ENCODE measurements at places on chromosomes 4 and X.

GRCh38 chr4:184150102-184150839 is 67.4 kb downstream of the ENPP6 start:
- DNase-seq, result no peak

- DNase-seq, result no peak
These were observed 93.1 kb downstream of the PDLIM5 start for GRCh38 chr4:94544811-94545210.

GRCh38 chr4:11216520-11216919 is 212.2 kb downstream of the HS3ST1 start:
- no peak for DNase-seq

GRCh38 chr4:1090465-1091440 is 22.6 kb downstream of the RNF212 start:
- DNase-seq, result no peak

GRCh38 chr4:30821859-30822612 is 101.9 kb downstream of the PCDH7 start:
- peak; percentile 94 for DNase-seq

DNA sequence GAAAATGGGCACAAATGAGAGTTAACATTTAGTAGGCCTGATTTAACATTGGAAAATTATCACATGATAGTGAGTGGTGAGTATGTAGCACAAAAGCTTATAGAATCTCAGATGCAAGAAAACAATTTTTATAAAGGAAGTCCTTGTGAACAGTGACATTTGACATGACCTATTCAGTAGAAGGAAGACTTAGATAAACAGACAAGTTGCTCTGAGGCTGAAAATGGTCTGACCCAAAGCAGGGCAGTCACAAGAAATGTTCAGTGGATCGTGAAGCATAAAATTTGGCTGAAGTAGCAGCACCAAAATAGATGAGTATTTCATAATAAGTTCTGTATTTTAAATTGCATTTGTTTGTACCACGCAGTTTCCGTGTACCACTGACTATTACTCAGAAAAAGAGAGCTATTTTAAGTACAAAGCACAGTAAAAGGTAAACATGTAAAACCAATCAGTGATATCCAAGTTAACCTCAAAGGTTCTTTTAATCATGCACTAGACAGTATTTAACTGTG is 605.7 kb upstream of the PABPC4L start:
- DNase-seq, result no peak

- DNase-seq, result no peak
These were observed 32.7 kb upstream of the TCEANC start for GRCh38 chrX:13620207-13620606.

DNA sequence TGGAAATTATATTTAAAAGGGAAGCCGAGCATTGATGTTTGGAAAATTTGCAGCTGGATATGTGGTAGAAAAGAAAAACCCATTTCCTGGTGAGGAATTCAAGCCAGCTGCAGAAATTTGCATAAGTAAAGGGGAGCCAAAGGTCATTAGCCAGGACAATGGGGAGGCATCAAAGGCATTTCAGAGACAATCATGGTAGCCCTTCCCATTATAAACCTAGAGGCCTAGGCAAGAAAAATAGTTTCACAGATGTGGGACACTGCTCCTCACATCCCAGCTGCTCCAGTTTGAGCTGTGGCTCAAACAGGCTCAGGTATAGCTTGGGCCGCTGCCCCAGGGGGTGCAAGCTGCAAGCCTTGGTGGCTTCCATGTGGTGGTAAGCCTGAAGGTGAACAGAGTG is 35.8 kb downstream of the NAP1L3 start:
- no peak for DNase-seq

GRCh38 chrX:10198254-10198653 is 41.5 kb downstream of the CLCN4 start:
- no peak for DNase-seq

GRCh38 chr4:154506253-154506652 is 14.7 kb upstream of the DCHS2 start:
- peak; percentile 13 for DNase-seq

DNA sequence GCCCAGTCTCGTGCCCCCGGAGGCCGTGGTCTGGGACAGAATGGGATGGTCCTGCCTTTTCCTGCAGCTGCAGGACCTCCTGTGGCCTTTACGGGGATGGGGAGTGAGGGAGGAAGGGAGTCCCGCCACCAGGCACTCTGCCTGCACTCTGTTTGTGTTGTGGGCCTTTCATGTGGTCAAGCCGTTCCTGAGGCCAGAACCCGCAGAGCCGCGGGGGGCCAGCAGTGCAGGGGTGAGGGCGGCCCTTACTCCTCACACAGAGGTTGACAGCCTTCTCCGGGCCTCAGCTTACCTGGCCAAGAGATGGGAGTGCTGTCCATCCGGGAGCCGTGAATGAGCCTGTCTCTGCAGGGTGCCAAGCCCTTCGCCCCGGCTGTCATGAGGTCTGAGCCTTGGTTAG is 230.7 kb downstream of the AFAP1 start:
- no peak for DNase-seq

- DNase-seq, result no peak
These were observed 56.8 kb downstream of the ARHGAP24 start for GRCh38 chr4:85531560-85532341.

GRCh38 chr4:42237451-42237850 is 85.0 kb upstream of the BEND4 start:
- no peak for DNase-seq

DNA sequence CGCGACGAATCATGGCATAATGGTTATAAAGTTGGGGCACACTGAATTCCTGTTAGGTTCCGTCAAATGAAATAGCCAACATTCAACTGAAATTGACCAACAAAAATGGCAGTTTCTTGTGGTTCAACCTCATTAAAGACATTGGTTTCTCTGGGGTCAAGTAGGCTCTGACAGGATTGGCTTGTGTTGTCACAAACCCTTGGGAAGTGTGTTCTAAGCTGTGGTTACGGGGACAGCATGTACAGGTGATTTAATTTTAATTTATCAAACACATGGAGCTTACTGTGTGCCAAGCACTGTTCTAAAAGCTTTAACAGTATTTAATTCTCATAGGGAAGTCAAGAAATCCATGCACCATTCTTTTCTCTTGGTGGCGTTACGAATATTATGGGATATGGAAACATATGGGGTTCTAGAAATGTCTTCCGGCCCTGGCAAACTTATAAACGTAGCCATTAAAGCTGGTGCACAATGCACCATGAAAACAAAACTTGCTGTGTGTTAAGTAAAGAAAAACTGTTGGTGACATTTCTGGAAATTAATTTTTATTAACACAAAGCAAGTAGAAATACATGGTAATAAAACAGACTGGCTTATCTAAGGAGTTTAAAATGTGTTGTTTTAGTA is 891 bp downstream of the XK start:
- DNase-seq, result no peak

DNA sequence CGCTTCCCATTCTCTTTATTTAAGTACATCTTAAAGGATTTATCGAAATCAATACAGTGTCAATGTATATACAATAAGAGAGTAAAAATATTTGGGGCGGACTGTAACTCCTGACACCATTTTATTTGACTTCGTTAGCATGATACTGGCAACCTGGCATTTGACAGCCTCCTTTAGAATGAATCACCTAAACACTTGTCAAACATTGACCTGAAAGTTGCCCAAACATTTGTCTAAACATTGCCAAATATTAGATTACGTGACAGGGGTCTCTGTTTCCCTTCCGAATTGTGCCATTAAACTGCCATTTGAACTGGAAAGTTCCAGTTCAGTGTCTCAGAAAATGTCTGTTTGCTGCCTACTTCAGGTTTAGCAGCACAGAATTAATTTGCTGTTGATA is 20.8 kb upstream of the FAM9A start:
- no peak for DNase-seq

GRCh38 chr4:181181331-181181730 is 1061.9 kb upstream of the TENM3 start:
- no peak for DNase-seq

- no peak for DNase-seq
These were observed 37.9 kb upstream of the ARSD start for GRCh38 chrX:2967012-2967411.

DNA sequence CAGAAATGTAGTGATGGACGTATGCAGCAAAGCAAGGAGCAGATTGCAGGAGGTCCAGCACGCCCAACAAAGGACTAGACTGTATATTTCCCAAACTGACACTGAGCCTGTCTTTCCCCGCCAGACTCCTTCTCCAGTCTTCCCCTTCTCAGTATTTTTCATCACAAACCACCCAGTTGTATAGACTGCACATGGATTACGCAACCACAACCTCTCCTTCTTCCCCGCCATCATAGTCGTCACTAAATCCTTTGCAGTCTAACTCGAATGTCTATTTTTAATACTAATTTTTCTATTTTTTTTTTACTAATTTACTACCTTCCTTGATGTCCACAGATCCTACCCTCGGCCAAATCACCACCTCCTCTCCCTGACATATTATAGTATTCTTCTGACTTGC is 105.4 kb downstream of the MTNR1A start:
- DNase-seq, result no peak

DNA sequence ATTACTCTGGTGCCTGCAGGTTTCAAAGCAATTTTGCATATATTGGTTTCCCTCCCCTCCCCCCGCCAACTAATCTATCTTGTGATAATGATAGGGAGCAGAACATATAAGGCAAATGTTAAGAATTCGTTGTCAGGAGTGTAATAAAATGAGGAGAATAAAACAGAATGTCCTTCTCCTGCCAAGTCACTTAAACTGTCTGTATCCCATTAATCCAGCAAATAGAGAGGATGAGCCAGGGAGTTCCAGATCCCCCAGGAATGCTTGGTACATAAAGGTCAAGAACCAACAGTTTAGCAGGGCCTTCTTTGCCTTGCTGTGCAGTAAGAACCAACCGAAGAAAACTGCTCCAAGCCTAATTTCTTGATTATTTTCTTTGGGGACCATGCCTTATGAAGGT is 141.4 kb downstream of the AMELX start:
- no peak for DNase-seq

DNA sequence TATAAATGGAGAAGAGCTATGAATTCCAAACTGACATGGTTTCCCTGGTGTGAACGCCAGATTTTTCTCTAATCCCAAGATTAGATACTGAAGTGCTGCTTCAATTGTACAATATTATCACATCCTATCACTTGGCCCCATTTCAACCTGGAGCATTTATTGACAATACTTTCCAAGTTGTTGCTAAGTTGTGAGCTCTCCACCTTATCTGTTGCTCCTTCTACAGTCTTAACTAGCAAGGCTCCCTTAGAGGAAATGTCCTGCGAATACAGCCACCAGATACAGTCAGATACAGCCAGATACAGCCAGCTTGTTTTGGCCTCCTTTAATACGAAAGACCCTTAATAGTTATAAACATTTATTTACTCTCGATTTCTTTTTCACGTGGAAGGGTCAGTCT is 466.3 kb upstream of the FAM241A start:
- DNase-seq, result no peak

GRCh38 chr4:10045481-10045880 is 24.2 kb upstream of the SLC2A9 start:
- peak; percentile 80 for DNase-seq

DNA sequence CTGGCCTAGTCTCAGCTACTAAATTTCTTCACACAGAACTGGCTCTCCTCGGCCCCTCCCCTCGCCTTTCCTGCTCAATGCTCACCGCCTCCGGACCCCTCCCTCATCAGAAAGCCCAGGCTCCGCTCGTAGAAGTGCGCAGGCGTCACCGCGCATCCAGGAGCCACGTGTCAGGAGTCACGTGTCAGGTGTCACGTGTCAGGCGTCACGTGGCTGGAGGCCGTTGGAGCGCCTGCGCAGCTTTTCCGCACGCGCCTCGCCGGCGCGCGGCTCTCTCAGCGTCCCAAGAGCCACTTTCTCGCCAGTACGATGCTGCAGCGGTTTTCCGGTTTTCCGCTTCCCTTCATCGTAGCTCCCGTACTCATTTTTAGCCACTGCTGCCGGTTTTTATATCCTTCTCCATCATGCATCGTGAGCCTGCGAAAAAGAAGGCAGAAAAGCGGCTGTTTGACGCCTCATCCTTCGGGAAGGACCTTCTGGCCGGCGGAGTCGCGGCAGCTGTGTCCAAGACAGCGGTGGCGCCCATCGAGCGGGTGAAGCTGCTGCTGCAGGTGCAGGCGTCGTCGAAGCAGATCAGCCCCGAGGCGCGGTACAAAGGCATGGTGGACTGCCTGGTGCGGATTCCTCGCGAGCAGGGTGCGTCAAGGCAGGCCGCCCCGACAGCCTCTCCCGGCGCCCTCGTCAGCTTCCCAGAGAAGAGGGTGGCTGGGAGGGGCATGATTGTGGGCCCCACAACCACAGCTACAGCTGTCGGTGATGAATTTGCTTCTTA is at the start of gene SLC25A31:
Gene SLC25A31, plus strand, starts transcription at position 259 of the 772 bp plus-strand sequence. Its CDS starts 146 bp downstream, at position 405.
- DNase-seq, result no peak

- no peak for DNase-seq
These were observed 28.3 kb downstream of the ENOPH1 start for GRCh38 chr4:82458729-82459128.

Data from HCT116 (cell line).